ELF-1 (cell line): ENCODE measurements at places on chromosomes 3 and 15.
A peak's percentile ranks its signal among the peaks of the same experiment; 100 is the strongest.

DNA sequence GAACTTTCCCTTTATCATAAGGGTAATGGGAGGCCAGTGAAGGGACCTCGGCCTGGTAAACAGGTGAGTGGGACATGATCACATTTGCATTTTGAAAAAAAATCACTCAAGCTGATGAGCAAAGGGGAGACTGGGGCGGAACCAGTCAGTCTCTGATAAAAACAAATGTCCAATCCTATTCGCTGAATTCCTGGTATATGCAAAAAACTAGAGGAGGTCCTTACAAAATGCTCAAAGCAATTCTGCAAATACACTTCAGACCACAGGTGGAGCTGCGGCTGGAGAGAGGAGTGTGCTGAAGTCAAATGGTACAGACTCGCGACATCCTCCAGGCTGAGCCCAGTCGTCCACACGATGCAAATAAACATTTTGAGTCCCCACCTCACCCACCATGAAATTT, 166.7 kb downstream of the FOXP1 start:
- peak; percentile 49 for DNase-seq

DNA sequence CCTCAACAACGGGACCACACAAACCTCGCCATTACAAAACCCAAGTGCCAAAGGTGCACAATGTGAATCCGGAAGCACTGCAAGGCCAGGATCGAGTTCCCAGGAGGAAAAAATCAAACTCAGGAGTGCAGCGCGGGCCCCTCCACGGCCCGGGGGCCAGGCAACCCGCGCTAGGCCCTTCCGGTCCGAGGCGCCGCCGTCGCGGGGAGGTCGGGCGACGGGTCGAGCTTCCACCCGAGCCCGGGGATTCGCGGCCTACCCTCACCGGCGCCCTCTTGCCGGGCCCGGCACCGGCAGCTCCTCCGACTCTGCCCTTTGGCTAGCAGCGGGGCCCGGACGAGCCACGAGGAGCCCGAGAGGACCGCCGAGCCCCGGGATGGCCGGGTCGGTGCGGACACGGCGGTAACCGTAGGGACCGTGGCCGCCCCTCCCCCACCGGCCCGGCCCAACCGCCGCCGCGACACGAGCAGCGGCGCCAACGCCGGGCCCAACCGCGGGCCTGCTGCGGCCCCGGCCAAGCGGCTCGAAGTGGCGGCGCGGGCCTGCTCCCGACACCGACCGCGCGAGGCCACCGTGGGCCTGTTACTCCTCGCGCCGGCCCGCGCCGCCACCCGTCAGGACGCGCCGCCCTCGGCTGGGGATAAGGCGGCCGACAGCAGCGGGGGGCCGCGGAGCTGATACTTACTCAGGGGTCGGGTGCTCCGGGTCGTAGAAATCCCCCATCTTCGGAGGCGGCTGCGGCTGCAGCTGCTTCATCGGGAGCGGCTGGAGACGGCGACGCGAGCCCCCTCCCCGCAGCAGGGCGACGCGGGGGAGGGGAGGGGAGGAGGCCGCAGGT, 525 bp downstream of the SETD2 start:
- peak; percentile 53 for DNase-seq

DNA sequence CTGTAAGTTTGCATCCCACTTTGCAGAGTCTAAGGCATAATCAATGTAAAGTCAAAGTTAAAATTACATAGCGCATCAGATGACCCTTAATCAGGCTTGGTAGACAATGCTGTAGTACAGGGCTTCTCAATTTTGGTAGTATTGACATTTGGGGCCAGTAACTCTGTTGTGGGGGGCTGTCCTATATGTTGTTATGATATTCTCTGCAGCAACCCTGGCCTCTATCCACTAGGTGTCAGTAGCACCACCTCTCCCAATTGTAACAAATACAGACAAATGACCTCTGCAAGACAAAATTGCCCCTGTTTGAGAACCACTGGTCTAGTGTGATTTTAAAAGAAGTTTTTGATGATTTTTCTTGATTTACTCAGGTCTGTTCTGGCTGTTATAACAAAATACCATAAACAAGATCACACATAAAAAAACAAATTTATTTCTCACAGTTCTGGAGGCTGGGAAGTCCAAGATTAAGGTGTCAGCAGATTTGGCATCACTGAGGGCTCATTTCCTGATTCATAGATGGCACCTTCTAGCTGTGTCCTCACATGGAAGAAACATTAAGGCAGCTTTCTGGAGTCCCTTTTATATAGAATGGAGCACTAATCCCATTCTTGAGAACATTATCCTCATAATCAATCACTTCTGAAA, 37.6 kb upstream of the SLC9A9 start:
- DNase-seq, result peak; percentile 18

DNA sequence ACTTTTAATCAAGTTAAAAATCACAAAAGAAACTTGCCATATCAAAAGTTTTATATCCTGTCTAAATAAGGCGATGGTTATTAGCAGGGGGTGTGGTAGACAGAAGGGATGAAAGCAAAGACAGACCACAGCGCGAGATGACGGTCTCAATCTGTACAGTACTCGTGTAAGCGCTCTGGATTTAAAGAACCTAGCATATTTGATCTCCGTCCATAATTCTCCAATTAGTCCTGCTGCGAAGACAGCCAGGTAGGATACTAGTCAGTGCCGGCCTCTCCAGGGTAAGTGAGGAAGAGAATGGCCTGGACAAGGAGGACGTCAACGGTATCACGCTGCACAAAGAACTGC, 701 bp downstream of the SGO1 start:
- peak; percentile 27 for DNase-seq

DNA sequence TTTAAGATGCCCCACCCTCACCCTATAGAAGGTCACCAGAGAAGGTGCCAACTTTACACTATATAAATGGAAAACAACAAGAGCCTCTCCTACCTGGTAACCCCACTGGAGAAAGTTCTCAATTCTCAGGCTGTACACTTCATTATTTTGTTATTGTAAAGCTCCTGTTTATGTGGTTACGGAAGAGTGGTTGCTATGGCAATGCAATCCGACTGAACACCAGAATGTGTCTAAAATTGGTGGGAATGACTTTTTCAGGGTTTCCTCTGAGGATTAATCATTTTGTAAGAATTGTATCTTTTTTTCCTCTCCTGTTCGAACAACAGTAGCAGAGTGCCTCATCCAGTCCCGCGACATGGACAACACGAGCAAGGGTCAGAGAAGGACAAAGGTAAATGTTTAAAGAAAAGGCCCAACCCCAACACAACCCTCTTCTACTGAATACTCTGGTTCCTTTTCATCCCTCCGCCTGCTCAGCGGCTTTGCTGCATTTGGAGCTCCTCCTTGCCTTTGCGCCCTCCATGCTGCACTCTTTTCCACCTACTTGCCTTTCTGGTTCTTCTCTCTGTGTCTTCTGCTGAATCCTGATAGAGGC, 45.3 kb downstream of the DGKG start:
- DNase-seq, result no peak

DNA sequence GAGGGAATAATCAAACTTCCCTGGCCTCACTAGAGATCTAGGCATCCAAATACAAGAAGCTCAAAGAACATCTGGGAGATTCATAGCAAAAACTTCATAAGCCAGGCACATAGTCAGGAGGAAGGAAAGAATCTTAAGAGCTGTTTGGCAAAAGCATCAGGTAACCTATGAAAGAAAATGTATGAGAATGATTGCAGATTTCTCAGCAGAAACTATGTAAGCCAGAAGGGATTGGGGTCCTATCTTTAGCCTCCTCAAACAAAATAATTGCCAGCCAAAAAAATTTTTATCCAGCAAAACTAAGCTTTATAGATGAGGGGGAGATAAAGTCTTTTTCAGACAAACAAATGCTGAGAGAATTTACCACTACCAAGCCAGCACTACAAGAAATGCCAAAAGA, 1036.3 kb downstream of the TBL1XR1 start:
- no peak for DNase-seq

DNA sequence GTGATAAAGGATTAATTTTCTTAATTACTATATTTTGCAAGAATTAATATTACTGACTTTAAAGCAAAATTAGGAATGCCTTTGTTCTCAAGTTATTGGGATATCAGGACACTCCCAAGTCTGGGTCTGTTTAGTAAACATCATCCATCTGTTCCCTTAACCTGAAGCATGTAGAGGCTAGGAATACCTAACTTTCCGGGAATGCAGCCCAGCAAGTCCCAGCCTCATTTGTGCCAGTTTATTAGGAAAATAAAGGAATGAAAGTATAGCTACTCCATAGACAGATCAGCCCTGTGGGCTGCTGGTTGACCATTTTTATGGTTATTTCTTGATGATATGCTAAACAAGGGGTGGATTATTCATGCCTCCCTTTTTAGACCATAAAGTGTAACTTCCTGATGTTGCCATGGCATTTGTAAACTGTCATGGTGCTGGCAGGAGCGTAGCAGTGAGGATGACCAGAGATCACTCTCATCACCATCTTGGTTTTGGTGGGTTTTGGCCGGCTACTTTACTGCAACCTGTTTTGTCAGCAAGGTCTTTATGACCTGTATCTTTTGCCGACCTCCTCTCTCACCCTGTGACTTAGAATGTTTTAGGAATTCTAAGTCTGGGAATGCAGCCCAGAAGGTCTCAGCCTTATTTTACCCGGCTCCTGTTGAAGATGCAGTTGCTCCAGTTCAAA, 540.2 kb downstream of the NAALADL2 start:
- peak; percentile 71 for DNase-seq

GRCh38 chr3:146195030-146195429, 34.0 kb upstream of the PLOD2 start:
- no peak for DNase-seq

DNA sequence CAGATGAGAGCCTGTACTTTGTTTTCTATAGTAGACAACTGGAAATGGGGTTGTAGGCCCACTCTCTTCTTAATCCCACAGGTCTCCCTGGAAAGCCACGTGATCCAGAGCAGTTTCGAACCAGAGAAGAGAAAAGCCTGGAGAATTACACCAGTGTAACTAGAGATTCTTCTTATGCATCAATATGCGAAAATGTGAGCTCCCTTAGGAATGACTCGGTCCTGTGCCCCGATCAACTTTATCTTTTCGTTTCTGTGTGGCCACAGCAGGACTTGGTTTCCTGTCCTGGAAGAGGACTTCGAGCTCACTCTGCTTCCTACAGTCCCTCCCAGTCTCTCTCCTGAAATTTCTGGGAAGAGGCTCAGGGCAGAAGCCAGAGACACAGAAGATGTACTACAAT, 73.8 kb upstream of the TPM1 start:
- no peak for DNase-seq

GRCh38 chr3:120824613-120825012, 82.1 kb downstream of the GTF2E1 start:
- DNase-seq, result no peak

DNA sequence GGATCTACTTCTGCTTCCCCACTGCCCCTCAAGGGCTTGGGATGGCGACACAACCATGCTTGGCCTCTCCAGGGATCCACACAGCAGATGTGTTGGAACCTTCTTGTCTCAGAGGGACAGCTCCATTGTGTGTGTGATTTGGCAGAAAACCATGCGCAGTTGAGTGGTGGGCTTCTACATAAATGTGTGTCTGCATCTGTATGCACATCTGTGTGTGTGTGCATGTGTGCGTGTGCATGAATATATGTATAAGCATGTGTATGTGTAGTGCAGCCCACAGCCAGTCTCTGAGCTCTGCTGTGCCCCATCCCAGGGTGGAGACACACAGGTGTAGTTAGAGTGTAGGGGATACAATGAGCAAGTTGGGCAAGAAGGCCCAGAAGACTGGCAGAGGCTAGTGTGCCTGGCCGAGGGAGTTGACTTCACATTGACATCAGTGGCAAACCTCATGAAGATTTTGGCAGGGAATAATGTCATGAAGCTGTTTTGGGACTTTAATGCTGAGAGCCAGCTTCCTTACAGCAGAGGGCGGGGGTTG, 8.1 kb downstream of the GLYCTK start:
- no peak for DNase-seq

- DNase-seq, result peak; percentile 39
Observed at GRCh38 chr15:56821721-56822425, 88.6 kb upstream of the ZNF280D start.

DNA sequence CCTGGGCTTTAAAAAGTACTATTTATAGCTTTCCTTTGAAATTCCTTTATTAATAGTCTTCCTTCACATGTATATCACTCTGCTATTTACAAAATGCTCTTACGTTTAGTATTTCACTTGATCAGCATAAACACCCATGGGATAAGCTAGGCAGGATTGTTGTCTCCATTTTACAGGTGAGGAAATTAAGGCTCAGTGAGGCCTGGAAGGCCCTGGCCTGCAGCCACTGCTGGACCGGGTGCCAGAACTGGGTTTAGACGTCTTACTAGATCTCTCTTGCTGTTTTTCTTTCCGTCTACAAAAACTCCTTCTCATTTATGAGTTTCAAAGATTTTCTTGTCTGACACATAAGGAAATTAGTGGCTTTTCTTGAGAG, 236.4 kb downstream of the LPP start:
- no peak for DNase-seq

GRCh38 chr3:129633751-129634481, 27.4 kb upstream of the PLXND1 start:
- DNase-seq, result peak; percentile 82

- DNase-seq, result no peak
Observed at GRCh38 chr15:52803467-52804306, 13.6 kb upstream of the ONECUT1 start.

- peak; percentile 18 for DNase-seq
Observed at GRCh38 chr3:43142472-43142871, 36.6 kb upstream of the POMGNT2 start.

DNA sequence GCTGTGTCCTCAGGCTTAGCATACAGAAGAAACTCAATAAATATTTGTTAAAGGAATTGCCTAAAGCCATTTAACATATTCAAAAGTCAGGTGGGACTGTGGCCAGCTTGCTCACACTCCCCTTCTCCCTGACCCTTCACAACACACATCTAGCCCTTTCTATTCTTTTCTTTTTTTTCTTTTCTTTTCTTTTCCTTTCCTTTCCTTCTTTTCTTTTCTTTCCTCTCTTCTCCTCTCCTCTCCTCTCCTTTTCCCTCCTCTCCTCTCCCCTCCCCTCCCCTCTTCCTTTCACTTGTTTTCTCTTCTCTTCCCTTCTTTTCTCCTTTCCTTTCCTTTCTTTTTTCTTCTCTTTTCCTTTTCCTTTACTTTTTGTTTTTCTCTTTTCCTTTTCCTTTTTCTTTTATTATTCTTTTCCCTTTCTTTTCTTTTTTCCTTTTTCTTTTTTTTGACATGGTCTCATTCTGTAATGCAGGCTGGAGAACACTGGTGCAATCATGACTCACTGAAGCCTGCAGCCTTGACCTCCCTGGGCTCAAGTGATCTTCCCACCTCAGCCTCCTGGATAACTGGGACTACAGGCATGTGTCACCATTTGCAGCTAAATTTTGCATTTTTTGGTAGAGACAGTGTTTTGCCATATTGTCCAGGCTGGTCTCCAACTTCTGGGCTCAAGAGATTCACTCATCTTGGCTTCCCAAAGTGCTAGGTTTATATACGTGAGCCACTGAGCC, 377.8 kb downstream of the GRM7 start:
- DNase-seq, result no peak

- DNase-seq, result no peak
Observed at GRCh38 chr15:77012868-77013267, 17.9 kb downstream of the PSTPIP1 start.

GRCh38 chr3:3556078-3556477, 243.2 kb upstream of the LRRN1 start:
- DNase-seq, result no peak

GRCh38 chr3:44522494-44522933, 32.5 kb upstream of the ZKSCAN7 start:
- peak; percentile 9 for DNase-seq
